ENCODE measurements at places on chromosomes 6 and 20.

DNA sequence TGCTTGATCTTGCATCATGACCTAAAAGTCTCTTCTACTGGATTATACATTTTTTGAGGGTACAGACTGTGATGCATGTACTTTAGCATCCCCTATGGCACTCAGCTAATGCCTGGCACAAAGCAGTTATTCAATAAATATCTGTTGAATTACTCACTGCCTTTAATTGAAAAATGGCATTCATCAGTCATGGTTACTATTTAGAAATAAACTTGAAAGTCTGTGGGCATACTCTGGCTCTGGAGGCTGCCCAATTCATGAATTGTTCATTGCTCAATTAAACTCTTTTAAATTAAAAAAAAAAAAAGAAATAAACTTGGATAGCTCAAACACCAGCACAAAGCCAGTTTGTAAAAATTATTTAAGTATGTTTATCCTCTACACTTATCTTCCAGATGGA, 40.0 kb downstream of the HEBP2 start:
- DNase-seq = no peak

DNA sequence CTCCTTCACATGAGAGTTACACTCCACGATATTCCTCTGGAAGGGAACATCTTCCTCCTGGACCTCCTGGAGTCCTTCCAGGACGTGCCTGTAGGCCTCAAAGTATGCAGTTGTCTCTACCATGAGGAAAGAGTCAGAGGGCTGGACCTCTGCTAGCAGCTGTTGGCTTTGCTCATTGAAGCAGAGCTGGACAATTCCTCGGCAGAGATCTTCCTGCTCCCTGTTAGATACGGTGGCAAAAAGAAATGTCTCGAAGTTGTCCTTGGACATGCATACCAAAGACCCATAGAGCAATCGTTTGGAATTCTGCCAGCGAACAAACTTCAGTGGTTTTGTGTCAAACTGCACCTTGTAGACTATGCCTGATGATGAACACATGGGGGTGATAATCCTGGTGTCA, 7.7 kb downstream of the ZNFX1 start:
- DNase-seq = no peak

DNA sequence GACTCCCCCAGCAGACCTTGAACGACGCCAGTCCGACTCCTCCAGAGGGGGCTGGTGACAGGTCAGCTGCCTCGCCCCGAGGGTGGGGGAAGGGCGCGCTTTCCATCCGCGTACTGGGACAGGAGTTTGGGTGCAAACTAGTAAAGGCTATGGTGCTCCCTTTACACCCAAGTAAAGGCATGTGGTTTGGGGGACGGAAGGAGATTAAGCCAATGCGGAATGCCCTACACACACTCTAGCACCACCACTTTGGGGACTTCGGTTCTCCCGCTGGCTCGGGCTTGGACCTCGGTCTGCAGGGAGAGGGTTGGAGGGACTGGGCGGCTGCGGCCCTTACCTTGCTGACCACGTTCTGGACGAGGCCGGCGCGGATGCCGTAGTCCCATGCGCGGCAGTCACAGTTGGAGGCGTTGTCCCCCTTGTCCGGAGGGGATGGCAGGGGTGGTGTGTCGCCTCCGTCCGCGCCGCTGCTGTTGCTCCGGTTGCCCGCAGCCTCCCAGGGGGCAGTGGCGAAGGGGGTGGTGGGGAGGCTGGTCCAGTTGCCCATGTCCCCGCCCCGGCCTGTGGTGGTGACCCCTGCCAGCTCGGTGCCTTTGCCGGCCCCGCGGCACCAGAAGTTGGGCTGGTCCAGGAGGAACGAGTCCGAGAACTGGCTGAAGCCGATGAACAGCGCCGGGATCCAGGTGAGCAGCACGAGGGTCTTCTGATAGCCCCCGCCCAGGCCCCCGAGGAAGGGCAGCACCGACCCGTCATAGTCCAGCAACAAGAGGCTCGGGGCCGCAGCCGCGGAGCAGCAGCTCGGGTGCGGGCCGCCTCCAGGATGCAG, 1.1 kb downstream of the SLC22A23 start:
- DNase-seq = peak; percentile 68

GRCh38 chr6:53188833-53189232, 40.2 kb upstream of the GCM1 start:
- DNase-seq = no peak

GRCh38 chr6:149134511-149134933, 183.0 kb upstream of the TAB2 start:
- peak; percentile 27 for DNase-seq

- no peak for DNase-seq
These were observed 33.6 kb downstream of the GFOD1 start for GRCh38 chr6:13453771-13454251.

GRCh38 chr20:51752343-51752951, 15.7 kb downstream of the ATP9A start:
- DNase-seq = no peak

DNA sequence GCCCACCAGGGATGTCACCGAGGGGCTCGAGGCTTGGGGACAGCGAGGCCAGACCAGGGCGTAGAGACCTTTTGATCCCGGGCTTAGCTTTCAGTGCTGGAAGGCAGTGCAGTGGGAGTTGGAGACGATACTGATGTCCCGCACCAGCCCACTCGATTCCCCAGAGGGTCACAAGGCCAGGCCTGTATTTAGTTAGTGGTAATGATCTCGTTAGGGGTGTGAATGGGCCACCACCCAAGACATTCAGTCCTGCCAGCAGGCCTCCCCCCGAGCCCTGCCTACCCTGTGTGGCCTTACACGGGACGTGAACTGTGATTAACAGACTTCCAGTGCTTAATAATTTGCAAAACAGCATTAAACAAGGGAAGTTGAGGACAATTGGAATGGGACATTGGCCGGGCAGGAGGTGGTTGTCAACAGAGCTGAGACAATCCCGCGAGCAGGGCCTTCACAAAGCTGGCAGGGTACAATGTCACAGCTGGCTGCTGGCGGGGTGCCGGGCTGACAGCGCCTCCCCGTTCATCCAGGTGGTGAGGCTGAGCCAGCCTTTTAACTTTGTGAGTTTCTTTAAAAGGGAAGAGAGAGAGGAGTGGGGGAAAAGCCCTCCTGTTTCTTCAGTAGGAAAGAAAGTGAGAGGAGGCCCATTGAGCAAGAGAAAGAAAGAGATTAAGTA, 175.3 kb upstream of the RALGAPA2 start:
- peak; percentile 50 for DNase-seq

DNA sequence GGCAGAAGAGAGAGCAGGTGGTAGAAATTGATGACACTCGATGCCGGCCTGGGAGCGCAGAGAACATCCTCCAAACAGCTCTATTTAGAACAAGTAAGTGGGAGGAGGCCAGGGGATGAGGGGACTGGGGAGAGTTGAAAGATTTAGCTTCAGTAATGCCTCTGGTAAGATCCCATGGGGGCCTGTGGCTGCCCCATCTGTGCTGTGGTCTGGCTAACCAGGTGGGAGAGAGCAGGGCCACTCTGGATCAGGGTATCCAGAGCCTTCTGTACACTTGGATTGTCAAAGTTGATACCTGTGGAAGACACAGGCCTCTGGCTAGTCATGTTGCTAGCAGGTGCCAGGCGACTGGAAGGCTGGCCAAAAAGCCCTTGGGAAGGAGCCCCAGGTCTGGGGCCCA, 27.6 kb downstream of the NCOA5 start:
- no peak for DNase-seq

DNA sequence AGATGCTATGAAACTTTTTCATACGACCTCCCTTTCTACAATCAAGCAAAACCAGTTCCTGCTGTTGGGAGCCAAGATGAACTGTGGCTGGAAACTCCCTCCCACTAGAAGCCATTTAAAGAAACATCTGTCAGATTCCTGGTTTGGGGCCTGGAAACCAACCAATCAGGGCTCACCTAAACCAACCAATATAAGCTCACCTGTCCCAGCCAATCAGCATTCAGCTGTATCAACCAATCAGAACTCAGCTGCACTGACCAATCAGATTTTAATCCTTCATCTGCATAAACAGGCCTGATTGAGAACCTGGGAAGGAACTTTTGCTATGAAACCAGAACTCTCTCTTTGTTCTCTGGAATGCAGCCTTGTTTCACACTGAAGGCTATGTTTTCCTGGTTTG, 42.4 kb downstream of the SNX14 start:
- no peak for DNase-seq

- DNase-seq = no peak
These were observed 533.7 kb downstream of the BCKDHB start for GRCh38 chr6:80640176-80640575.

DNA sequence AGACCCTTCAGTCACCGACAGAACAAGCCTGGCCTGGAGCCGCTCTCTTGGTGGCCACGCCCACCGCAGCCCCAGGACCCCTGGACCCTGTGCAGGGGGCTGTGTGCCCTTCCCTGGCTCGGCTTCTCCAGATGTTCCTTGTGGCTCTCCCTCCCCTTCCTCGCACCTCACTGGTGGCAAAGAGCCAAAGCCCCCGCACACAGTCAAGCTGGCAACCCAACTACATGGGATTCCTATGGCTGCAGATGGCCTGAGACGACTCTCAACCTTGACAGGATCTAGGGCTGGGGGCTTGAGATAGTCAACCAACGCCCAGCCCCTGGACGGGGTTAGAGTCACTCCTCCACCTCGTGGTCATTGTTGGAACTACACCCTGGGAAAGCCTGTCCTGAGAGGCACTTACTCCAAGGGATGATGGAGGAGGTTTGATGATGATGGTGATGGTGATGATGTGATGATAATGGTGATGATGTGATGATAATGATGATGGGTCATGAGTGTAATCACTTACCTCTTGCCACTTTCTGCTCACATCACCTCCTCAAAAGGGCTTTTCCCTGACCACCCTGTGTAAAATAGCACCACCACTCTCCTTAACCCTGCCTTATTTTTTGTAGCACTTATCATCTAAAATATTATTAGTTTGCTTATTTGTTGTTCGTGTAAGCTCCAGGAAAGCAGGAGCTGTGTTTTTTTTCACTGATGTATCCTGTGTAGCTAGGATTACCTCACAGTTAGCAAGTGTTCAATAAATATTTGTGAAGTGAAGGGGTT, 278.4 kb downstream of the LRFN2 start:
- DNase-seq = peak; percentile 72

GRCh38 chr20:6034134-6034969, 19.5 kb downstream of the LRRN4 start:
- DNase-seq = no peak

GRCh38 chr20:20786428-20786827, 74.0 kb upstream of the RALGAPA2 start:
- no peak for DNase-seq

DNA sequence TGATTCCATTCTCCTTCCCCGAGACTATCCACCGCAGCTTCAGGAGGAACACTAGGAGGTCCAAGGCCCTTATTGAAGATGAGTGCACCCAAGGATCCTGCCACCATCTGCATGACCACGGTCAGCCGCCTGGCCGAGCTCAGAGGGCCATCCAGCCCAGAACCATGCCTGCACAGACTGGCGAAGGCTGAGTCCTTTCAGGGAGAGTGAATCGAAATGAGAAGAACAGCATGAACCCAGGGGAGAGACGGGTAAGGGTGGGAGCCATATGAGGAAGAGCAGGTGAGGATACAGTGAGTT, 26.3 kb downstream of the SERPINB6 start:
- DNase-seq = no peak

GRCh38 chr6:72649032-72649984, 27.4 kb downstream of the KCNQ5 start:
- DNase-seq = no peak

DNA sequence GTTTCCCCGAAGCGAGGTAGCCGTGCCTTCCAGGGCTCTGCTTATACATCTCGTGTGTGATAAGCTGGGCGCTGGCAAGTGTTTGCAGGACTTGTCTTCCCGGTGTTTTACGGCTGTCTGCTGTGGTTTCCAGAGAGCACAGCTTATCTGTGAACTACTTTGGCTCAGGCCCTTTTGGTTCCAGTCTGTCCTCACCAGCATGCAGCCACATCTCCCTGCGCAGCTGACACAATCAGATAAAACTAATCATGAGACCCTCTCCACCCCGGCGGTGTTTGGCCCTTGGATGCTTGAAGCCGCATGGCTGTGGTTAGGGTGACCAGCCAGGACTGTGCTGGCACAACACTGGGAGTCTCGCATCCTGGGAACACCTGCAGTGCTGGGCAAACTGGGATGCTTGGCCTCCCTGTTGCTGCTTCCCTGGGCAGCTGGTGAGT, 241.8 kb upstream of the FOXQ1 start:
- DNase-seq = no peak

DNA sequence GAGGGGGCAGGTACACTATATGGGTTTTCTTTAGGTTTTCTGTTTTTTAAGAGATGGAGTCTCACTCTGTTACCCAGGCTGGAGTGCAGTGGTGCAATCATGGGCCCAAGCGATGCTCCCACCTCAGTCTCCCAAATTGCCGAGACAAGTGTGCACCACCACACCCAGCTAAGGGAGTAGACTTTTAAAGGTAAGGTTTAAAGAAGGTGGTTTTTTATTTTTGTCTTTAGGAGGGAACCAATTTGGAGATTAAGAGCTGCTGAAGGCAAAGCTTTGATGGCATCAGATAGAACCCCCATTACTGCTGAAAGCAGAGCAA, 7.9 kb downstream of the SRSF6 start:
- no peak for DNase-seq

- DNase-seq = no peak
These were observed 32.5 kb downstream of the MUC22 start for GRCh38 chr6:31042806-31043205.

GRCh38 chr6:32192608-32193039, at the start of gene GPSM3:
Gene GPSM3, minus strand, starts transcription at chr6:32192643. Its CDS starts 130 bp downstream, at chr6:32192513.
- DNase-seq = no peak

DNA sequence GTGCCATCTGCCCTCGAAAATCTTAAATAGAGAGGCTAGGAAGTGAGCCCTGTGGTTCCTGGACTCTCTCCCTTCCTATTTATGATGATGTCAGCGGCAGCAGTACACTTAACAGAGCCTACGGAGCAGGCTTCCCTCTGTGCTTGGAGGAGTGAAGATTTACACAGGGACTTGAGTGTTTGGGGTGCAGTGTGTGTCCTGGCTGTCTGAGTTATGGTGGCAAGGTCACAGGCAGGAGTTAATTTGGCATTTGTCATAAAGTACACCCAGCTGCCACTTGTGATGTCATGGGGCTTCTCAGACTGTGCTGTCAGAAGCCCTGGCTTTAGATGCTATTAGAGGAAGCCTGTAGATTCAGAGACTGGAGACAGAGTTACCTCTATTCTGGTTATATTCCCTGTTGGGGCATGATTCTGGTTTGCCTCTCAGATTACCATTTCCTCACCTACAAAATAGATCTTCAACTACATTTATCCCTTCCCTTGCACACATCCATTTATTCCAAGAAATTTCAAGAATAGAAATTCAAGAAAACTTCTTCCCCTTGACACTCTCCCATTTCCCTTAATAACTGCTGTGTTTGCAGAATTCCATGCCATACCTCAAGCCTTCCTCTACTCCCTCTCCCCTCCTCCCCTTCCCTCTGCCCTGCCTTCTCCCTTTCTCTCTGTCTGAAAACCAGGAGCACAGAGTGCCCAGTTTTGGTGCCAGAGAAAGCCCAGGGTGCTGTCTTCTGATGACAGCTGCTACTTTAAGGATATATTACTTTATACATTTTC, 72.1 kb downstream of the SLC24A3 start:
- no peak for DNase-seq

DNA sequence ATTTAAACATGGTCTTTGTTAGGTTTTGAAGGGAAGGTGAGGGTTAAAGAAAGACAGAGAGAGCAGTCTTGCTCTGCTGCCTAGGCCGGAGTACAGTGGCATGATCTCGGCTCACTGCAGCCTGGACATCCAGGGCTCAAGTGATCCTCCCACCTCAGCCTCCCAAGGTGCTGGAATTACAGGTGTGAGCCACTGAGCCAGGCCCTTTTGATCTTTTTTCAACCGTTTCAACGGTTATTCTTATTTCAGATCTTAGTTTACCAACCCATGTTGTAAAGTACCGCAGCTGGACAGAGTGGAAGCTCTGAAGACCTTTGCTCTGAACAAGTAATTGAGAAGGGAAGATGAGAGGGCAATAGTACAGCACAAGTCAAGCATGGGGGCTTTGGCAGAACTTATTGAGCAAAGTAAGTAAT, 1.2 kb upstream of the SRPK1 start:
- DNase-seq = no peak
